Fibroblast of the aortic adventitia (primary cell): ENCODE measurements at places on chromosomes 4 and X. TPM values are rescaled to one million over a fixed set of nuclear protein-coding genes. Genes with fewer than 3 reads are reported as not detected.

DNA sequence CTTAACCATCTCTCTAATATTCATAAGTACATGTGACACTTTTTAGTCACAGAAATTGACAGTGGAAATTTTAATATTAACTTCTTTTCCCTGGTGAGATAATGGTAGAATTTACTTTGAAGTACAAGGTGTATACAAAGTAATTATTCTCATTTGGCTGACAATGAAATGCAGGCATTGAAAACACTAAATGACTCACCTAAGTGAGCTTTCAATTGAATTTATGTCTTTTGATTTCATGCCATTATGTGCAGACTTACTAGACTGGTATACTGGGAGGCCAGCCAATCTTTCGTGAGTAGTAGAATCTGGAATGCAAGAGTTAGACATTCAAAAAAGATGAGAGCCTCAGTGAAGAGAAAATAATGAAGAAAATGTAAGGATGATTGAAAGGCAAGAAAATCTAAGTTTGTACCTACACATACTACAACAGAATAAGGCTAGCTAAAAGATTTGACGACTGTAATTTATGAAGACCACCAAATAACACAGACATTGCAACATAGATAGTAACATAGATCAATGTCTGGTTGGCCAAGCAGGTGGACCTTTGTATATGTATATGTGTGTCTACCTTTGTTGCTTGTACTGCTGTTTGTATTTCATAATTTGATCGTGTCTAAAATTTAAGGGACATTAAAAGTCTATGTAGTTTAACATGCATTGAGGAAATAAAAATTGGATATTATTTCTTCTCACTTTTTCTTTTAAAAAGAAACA is 459.7 kb downstream of the IL15 start:
- peak; percentile 98 for DNase-seq

GRCh38 chrX:81377329-81377728 is 175.4 kb downstream of the SH3BGRL start:
- DNase-seq = peak; percentile 62

DNA sequence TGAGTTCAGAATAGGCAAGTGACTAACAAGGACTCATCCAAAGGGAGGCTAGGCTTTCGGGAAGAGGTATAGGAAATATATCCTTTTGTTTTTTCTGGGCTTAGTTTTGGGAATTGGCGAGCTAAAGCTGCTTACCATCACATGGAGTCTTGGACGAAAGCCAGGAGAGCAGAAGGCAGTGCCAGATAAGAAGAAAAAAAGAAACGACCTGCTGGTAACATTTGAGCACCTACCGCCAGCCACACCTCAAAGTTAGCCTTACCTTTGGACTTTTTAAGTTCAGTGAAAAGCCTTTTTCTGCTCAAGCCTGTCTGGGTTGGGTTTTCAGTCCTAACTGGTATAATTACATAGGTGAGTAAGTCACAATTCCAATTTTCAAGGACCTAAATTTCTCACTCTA is 85.1 kb upstream of the LCORL start:
- no peak for DNase-seq

- no peak for DNase-seq
These were observed 236.1 kb downstream of the FBXO8 start for GRCh38 chr4:174047363-174047762.

GRCh38 chr4:74072739-74073138 is 26.3 kb downstream of the CXCL2 start:
- DNase-seq = no peak

DNA sequence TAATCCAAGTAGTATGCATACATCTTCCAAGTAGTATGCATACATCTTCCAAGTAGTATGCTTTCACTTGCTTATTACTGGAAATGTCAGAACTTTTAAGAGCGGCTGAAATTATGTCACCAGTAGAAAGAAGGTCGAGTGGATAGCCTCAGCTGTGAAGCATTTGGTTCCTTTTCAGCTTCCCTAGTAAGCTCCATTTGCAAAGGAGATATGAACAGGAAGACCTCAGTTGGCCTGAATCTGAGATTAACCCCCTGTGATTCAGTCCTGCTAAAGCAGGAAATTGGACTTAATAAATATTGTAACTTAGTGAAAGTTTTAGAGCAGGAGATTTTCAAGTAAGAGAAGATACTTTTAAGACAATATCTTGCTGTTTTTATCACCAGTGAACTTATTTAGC is 48.1 kb downstream of the PCDH7 start:
- no peak for DNase-seq

DNA sequence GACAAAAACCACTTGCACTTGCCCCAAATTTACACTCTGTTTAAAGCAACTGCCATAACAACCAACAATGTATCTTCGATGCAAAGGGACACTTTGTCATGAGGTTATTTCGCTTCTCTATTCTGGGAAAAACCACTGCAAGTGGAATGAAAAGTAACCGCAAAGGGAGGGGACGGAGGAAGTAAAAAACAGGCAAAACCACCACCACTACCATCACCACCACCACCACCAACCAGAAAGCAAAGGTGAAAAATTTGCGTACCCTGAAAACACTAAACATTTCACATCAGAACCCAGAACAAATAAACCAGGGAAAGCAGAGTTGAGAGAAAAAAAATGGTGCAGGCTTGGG is 1.2 kb upstream of the N4BP2 start:
- no peak for DNase-seq

- DNase-seq = no peak
These were observed 140.9 kb upstream of the KLF3 start for GRCh38 chr4:38523054-38523453.

DNA sequence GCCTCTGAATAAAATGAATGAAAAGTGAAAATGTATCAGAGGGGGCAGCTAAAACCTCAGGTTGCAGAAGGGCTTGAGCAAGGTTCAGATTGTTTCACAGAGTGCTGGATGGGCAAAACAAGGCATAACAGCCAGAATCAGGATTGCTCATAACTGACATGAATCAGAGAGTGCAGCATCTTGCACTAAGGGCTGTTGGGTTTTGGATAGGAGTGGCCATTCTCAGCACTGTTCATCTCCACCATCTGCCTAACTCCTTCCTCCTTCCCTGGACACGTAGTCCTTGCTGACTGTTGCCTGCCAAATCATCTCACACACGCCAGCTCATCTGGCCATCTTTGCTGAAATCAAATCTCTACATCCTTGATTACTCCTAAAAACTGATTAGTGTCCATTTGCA is 75.3 kb upstream of the C1QTNF7 start:
- DNase-seq = no peak

DNA sequence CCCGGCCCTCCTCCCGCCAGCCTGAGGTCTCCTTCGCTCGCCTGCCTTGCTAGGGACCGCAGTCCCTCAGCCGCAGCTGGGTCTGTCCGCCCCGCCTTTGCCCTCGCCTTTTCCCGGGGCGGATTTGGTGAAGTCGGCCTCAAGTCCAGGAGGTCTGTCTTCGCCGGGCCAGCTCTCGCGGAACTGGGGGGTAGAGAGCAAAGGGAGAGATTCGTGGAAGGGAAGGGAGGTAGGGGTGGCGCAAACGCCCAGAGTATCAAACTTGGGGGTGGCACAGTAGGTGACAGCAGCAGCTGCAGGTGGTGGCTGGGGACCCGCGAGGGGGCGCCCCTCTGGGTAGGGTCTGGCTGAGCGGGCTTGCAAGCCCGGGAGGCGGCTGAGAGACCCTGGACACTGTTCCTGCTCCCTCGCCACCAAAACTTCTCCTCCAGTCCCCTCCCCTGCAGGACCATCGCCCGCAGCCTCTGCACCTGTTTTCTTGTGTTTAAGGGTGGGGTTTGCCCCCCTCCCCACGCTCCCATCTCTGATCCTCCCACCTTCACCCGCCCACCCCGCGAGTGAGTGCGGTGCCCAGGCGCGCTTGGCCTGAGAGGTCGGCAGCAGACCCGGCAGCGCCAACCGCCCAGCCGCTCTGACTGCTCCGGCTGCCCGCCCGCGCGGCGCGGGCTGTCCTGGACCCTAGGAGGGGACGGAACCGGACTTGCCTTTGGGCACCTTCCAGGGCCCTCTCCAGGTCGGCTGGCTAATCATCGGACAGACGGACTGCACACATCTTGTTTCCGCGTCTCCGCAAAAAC is at the start of gene NPY2R:
TSS of gene NPY2R (plus strand) at position 379 of the 797 bp plus-strand sequence. CDS start 5,304 bp downstream, outside the sequence.
- no peak for DNase-seq

DNA sequence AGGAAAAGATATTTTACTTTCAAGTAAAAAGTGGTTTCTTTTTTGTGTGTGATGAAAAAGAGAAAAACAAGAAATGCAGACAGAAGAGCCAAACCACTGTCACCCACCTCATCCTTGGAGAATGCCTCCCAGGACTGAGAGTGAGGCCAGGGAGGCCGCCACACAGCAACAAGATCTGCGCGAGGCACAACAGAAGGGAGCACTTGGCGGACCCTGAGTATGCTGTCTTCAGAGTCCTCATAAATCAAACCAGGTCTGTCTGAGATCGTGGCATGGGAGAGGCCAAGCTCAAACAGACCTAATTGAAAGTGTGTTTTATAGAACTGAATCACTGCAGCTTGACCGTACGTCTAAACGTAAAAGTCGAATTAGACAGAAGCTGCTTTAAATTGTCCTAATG is 134.3 kb upstream of the VCX2 start:
- no peak for DNase-seq

DNA sequence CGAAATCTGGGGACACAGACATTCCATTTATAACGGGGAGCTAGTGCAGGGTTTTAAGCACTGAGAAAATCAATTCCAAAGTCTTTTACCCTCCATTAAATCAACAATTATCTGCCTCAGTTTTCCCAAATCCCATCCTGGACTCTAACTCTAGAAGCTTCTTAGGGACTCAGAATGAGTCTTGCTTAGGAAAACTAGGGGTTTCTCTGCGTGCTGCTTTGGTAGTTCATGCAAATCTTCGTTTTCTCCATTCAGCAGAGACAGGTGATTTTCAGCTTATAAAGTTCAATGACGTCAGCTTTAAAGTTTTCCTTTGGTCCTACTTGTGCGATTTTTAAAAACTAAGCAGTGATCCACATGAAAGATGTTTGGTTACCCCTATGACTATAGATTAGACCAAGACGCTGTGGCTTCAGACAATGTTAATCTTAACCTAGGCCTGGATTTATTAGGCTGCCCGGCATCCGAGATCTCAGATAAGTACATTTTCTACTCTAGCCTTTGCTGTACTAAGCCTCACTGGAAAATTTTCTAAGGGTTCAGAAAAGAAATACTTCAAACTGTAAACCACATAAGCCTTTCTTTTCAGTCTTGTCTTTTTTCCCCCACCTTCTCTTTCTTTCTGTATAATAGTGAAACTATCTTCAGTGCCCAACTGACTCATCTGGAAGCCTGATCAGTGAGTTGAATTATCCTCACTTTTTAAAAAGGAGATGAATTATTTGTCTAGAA is 121.4 kb upstream of the GATB start:
- no peak for DNase-seq

DNA sequence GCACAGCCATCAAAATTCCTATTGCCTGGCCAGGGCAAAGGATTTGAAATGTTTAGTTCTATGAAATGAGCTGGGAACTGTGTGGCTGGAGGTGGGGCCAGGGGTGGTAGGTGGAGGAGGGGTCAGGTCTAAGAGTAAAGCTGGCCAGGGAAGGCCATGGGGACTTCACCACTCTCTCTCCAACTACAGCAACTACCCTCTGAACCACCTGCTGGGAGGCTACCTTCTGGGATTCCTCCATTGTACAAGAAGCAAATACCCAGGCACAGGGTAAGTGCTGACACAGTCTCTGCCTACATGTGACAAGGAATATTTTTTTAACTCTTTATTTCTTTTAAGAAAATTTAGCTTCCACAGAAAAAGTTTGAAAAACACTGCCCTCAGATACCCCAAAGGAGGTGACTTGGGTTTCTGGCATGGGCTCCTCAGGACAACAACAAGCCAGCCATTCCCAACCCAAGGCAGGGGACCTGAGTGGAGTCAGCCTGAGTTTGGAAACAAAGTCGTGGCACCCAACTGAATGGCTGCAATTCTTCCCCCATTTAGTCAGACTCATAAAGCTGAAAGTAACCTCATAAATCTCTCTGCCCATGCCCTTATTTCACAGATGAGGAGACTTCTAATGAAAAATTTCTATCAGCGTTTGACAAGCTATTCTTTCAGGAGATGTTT is 593.8 kb upstream of the DIPK2B start:
- DNase-seq = no peak

- peak; percentile 12 for DNase-seq
These were observed 893.7 kb upstream of the SLIT2 start for GRCh38 chr4:19358015-19358414.

GRCh38 chr4:41133454-41134018 is 80.8 kb downstream of the APBB2 start:
- DNase-seq = no peak

EXOC1L gene
- total RNA-seq = not detected in 2 replicates

USP17L5 gene
- not detected in 2 replicates for total RNA-seq

TMEM156 gene
- total RNA-seq = 0.18 TPM in 1 of 2 replicates, not detected in the other

GSX2 gene
- not detected in 2 replicates for total RNA-seq

NKX6-1 gene
- 0.18 TPM in 1 of 2 replicates, not detected in the other for total RNA-seq

NUP62CL gene
- 0.09 TPM in 1 of 2 replicates, not detected in the other for total RNA-seq

AR gene
- 4.8 and 6.3 TPM in 2 replicates for total RNA-seq
